ENCODE measurements at places on chromosomes 11 and 22.

- DNase-seq = no peak
These were observed 20.8 kb downstream of the VPS37C start for GRCh38 chr11:61140416-61140815.

- no peak for DNase-seq
These were observed 226.3 kb downstream of the DDX10 start for GRCh38 chr11:108891143-108891542.

DNA sequence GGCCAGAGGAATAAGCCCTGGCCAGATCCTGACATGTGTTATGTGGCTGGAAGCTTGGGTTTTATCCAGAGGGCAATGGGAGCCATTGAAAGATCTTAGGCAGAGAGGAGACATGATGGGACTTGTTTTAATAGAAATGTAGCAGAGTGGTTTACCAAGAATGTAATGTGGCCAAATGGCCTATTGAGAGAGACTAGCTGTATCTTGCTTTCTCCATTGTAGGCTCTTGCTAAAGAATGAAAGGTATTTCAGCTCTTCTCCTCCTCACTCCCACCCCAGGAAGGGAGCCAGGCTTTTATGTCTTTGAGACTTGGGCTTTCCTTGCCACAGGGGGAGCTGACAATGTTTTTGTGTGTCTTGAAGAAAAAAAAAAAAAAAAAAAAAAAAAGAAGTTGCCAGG lies 82.3 kb downstream of the TRIM29 start:
- DNase-seq = no peak

- DNase-seq = no peak
These were observed 4.9 kb upstream of the RHOG start for GRCh38 chr11:3845670-3846069.

DNA sequence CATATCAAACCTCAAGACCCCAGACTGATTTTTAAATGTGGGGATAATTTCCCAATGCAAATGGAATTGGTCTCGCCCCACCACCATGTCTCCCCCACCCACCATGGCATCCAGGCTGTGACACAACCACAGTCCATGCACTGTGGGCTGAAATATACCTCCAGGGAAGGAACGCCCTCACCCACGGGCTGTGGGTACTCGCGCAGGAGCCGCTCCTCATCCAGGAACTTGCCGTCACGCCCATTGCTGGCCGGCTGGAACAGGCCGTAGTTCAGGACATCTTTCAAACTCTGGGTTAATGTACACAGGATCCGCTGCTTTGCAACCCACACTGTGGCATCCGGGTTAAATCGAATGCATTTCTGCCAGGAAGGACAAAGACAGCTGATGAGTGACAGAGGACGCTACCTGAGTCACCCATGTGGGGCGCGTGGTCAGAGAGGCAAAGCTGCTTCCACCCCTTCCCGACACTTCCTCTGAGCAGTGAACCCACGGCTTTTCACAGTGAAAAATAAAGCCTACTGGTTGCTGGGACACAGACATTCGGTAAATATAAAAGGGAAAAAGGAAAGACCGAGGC lies 133.6 kb downstream of the SHANK2 start:
- DNase-seq = no peak

- no peak for DNase-seq
These were observed 319.3 kb downstream of the CADM1 start for GRCh38 chr11:115184901-115185300.

GRCh38 chr22:16987822-16988221 lies 20.2 kb downstream of the GAB4 start:
- no peak for DNase-seq

GRCh38 chr11:124200671-124201070 lies 17.5 kb downstream of the OR10D3 start:
- DNase-seq = no peak

GRCh38 chr22:42719133-42719532 lies 1.5 kb downstream of the A4GALT start:
- DNase-seq = no peak

- DNase-seq = no peak
These were observed 23.6 kb downstream of the SLC25A18 start for GRCh38 chr22:17586831-17587440.

GRCh38 chr11:17449158-17449557 lies 27.5 kb downstream of the ABCC8 start:
- DNase-seq = no peak

- DNase-seq = no peak
These were observed 34.2 kb upstream of the HORMAD2 start for GRCh38 chr22:30045901-30046715.

DNA sequence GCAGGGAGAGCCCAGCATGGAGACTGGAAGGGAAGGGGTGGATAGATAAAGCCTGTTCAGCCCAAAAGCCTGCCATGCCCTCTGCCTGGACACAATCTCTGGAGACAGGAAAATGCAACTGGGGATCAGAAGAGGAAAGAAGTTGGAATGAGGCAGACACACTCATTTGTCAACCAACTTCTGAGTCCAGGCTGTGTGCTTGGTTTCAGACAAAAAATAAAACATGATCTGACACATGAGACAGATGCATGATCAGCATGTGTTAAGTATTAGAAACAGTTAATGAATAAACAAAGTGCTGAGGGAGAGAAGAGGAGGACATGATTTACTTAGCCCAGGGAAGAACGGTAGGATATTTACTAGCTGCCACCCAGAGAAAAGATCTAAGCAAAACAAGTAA lies 839 bp downstream of the LRRN4CL start:
- DNase-seq = no peak

GRCh38 chr22:23583836-23584235 lies 3.7 kb upstream of the IGLL1 start:
- no peak for DNase-seq

GRCh38 chr11:95135155-95135554 lies 45.5 kb downstream of the ENDOD1 start:
- no peak for DNase-seq

GRCh38 chr22:32722441-32722840 lies 79.1 kb upstream of the TIMP3 start:
- no peak for DNase-seq

- no peak for DNase-seq
These were observed 22.0 kb upstream of the OR8B8 start for GRCh38 chr11:124467381-124467927.

DNA sequence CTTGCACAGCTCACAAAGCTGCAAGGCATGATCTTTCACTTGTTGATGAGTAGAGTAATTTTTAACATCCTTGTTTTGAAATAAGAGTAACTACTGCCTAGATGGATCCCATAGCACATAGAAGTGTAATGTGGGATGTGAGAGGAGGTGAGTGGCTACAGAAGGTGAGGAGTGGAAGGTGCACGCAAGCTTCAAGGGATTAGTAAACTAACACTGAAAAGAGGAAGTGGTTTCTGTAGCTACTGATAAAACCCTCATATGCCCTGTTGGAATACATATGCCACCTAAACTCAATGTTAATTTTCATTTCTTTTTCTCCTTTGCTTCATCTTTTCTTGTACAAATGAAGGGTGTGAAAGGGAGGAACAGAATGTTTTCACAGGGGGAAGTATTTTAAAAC lies 22.0 kb upstream of the CTSC start:
- DNase-seq = no peak

GRCh38 chr22:32771756-32772155 lies 29.7 kb upstream of the TIMP3 start:
- DNase-seq = no peak

DNA sequence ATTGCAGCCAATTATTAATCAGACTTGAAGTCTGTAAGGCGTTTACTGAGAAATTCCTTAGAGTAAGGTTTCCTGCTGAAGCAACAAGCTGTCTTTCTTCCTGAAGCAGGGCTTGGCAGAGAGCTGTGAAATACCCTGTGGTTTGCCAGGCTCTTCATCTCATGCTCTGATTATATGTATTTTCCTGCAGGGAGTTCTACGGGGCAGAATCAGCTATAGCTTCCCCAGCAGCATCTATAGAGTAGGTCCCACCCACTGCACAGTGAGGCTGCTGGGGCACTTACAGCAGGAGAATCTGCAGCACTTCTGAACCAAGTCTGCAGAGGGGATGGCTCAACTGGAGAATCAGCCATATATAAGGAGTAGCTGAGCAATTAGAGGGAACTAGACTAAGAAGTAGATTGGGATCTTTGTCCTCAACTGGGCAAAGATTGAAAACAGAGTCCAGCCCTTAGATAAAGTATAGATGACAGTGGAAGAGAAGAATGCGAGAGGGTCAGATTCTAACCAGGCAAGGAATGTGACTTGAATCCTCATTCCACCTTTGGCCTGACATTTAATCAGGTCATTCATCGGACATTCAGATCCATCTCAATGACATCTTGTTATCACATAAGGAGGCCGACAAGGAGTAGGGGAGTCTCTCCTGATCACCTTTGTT lies 37.6 kb downstream of the CNTF start:
- no peak for DNase-seq

- DNase-seq = no peak
These were observed 29.4 kb downstream of the TCP11L1 start for GRCh38 chr11:33068611-33069340.

GRCh38 chr11:31926816-31927528 lies 115.8 kb upstream of the PAX6 start:
- DNase-seq = no peak

- no peak for DNase-seq
These were observed 103.4 kb upstream of the NECTIN1 start for GRCh38 chr11:119832202-119832935.

- DNase-seq = no peak
These were observed 5.8 kb downstream of the PKP3 start for GRCh38 chr11:399731-400211.

DNA sequence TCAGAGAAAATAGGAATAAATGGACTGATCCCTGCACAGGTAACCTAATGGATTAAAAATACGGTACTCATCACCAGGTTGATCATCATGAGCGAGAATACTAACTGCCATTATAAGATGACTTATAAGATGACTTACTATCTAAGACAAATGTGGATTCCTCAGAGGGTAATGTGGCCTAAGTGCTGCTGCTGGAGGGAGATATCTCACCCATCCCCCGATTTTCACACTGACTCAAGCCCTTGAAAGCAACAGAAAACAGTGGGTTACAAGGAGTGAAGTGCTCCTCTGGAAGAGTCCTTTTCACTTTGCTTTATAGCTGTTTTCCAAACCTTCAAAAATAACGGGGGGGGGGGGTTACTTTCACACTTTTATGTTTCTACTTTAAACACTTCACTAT lies 920 bp downstream of the TMEM218 start:
- no peak for DNase-seq

GRCh38 chr11:2202900-2203439 lies 31.4 kb upstream of the TH start:
- DNase-seq = no peak

DNA sequence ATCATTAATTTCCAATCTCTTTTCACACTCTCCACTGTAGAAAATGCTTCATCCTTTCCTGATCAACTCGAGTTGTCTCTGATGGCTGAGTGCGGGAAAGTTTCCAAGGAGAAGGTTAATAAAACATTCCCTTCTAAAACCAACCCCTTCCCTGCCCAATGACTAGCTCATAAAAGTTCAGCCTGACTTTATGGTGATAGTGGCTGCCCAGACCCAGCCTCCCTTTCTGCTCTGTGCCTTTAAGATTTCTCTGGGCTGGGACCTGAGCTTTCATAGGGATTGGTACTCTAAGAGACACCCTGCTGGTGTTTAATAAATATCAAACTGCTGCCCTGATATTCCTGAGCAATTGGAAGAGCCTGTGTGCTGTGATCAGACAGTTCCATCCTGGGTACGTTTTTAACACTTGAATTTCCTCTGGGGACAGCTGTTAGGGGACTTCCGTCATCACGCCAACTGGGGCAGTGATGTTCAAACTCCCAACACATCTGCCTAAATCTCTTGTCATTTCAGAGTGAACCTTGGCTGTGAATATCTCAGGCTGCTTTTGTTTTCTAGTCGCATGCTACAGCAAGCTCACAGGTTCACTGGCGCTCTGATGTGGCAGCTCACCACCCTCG lies 195.0 kb upstream of the KIRREL3 start:
- no peak for DNase-seq

DNA sequence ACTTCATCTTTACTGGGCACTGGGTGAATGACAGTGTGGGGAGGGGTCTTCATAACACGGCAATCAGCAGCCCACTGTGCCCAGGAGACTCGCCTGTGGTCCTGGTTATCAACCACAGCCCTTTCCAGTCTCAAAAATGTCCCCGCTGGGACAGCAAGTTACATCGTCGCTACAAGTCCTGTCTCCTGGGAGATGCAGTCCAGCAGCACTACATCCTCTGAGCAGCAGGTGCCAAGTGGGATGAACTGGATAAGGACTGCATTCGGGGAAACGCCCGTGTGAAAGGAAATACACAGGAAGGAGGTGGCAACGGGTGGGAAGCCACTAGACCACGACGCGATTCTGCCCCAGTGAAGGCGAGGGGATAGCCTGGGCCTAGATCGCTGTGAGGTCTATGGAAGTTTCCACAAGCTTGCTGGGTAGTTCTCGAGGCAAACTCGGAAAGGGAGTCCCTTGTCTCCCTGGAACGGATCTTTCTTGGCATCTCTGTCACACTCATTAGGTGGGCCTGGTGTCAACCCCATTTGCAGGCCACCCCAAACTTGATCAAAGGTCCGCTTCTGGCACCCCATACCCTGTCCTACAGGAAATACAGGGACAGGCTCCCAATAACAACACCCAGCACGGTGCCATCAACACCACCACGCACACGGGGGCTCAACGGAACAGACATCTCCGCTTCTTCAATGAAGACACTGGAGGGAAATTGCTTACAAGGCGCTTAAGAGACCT lies 4.4 kb downstream of the ASCL2 start:
- no peak for DNase-seq

DNA sequence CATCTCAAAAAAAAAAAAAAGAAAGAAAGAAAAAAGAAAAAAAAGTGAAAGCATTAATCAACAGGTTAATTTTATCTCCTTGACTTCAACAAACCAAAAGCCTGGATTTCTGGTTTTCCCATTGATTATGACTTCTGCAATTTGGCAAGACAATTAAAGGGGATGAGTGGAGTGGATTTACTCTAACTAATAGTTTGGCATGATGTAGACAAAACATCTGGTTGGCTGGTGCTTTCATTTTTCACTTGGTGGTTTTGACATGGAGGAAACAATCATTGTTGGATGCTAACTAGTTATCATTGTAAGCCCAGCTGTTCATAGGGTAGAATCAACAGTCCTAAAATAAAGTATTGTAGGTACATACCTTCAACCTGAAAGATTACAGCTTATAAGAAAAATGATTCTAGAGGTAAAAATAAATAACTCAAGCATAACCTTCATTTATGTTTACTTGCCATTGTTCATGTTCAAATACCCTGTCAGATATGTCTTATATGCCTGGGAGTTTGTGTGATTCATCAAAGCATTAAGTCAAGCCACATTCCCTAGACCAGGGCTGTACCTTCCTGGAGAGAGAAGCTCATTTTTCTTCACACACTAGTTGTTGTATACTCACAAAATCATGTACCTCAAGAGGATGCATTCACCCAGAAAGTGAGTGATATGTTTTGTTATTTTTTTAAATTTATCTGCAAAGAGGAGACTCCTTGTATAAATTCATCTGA lies 15.1 kb downstream of the FIBIN start:
- no peak for DNase-seq

DNA sequence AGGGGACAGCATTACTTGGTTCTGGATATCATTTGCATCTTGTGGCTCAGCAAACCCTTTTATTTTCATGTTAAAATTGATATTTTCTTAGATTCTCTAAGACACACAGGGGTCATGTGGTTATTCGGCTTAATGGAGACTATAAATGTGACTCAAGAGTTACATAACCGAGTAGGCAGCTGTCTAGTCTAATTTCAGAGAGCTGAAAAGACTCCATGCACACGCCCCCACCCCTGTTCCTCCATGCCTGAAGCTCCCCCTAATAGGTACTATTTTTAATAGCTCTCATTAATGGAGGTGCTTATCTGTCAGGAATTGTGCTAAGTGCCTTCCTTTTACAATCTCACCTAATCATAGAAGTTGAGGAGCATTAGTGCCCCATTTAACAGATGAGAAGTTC lies 189.2 kb upstream of the ARHGAP20 start:
- no peak for DNase-seq
